ENCODE measurements at places on chromosomes 6 and 20.
A peak's percentile ranks its signal among the peaks of the same experiment; 100 is the strongest.

- ATAC-seq = no peak
These were observed 87.4 kb downstream of the ZHX3 start for GRCh38 chr20:41230136-41230535.

- no peak for ATAC-seq
These were observed 165.9 kb upstream of the KCNK16 start for GRCh38 chr6:39488255-39488879.

DNA sequence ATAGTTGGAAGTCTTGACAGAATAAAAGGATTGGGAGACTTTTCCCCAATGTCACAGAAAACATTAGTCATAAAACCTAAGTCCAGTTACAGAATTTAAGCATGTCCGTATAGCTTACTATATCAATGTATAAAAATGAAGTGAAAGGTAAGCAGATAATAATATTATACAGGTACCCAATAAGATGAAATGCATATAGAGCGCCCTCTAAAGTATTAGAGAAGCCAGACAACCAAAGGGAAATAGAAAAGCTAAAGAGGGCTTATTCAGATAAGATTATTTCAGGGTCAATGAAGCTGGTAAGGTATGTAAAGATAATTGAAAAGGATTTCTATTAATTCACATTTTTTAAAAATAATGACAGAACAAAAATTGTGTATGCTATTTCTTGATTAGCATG is 947.7 kb upstream of the MAP3K7 start:
- no peak for ATAC-seq

DNA sequence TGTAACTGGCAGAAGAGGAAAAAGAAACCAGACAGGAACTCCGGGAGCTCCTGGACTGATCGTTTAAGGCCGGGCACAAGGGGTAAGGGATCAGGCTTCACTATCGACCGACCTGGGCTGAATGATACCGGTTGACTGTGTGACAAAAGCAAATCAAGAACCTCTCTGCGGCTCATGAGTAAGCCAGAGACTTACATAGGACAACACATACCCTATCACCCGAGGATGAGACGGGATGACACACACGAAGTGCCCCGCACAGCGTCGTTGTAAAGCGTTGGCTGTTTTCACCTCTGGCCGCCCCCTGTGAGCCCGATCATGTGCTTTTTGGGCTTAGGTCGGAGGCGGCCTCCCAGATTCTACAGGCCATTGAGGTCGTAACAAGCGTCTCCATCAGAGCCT is 695 bp upstream of the TGIF2 start:
- ATAC-seq = no peak

- peak; percentile 79 for ATAC-seq
These were observed 42.6 kb upstream of the SPDEF start for GRCh38 chr6:34598712-34599111.

DNA sequence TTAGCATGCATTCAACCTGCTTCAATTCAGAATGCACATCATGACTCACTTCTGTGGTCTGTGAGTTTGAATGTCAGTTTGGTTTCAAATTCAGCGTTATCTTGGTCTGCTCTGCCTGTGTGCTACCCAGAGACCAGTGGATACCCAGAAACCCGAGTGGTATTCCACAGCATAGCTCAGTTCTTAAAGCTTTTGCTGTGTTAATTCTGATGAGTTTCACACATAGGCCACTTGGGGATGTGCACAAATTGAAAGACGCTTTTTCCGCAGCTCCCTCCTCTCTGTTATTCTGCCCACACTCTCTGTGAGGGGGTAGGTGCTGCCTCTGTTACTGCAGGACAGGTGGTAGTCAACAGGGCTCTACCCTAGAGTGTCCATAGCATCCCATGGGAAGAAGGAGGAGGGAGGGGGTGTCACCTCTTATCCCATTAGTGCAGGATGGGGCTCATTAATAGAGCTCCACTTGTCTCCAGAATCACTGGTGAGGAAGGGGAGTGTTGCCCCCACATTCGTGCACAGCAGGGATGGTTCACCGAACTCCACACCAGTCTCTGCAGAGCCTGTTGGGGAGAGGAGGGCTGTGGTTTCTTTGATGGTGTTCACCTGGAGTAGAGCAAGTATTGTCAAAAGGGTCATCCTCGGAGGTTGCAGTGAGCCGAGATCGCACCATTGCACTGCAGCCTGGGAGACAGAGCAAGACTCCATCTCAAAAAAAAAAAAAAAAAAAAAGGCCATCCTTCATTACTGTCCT is 29.2 kb upstream of the SDCBP2 start:
- no peak for ATAC-seq

DNA sequence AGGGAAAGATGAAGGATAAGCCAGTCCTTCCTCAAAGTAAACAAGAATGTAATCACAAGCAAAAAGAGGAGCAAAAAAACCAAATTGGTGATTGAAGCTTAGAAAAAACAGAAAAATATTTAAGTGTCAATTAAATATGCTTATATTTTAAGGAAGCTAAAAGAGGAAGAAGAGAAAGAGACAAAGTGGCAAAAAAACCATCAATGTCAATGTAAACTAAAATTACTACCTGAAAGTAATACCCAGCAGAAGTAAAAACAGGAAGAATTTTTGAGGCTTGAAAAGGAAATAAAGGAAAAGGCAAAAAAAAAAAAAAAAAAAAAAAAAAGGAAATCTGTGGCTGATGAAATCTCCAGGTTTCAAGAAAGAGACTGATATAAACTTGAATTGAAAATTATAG is 36.2 kb upstream of the OGFRL1 start:
- ATAC-seq = no peak

- ATAC-seq = no peak
These were observed 395.3 kb downstream of the PREX1 start for GRCh38 chr20:48432494-48432832.

DNA sequence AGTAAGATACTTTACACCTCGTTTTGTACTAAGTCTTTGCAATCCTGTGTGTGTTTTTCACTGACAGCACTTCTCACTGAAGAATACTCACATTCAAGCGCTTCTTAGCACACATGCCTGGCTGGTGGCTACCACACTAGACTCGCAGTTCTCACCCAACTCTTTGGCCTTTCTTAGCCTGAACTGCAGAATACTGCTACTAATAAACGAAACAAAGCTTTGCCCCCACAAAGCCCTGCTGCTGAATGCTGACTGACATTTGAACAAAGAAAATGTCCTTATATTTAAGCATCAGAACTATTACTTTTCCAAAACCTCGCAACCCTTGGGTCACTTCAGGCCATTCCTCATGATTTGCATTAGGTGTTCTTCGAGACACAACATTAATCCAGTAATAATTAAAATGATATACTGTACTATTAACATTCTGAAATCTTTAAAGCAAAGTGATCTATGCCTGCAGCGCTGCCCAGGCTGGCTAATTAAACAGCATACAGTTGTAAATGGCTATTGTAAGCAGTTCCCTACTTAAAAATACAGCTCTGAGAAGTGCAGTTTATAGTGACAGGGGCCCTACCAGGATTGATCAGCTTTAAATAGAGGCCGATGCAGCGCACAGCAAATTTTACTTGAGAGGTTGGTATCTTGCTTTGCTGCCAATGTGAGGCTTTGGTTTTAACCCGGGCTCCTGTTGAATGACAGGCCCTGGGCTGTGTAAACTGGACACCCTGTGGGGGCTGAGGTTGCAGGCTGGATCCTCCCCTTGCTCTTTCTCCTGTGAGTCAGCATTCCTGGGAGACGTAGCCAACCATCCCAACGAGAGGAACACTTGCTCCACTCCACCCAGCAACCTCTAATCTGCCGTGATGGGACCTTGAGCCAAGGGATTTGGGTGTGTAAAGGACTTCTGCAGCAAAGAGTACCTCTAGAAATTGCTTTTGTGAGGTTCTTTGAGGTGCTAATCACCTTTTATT is 899.0 kb downstream of the TFAP2A start:
- ATAC-seq = no peak

DNA sequence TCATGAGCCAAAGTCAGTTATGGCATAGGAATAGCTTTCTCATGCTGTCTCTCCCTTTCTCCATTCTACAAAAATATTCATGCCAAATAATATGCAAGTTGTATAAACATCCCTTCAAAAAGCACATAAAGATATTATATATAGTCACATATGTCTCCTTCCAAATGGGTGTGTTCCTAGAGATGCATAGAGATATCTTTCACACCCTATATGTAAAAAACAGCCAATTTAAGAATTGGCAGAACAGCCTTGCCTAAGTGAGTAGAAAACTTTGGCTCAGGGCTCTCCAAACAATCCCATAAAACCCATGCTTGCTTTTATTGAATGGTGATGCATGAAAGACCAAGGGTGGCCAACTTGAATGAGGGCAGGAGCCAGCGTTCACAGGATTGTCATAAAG is 274.7 kb upstream of the SUPT3H start:
- no peak for ATAC-seq

DNA sequence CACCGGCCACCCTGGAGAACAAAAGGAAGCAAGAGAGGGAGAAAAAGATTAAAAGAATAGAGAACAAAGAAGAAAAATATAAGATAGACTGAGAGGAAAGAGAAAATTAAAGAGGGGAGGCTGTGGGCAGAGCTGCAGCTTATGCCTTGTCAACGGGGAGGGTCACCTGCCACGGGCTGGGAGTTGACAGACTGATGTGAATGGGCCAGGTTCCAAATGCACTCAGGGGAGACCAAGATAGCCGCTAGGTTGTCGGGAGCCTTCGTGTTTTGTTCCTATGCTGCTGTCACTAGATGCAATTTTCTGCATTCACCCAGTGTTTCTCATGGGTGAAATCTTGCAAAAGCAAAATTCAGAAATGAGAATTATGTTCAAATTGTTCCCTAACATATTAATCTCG is 119.6 kb upstream of the MTHFD1L start:
- no peak for ATAC-seq

GRCh38 chr6:157711060-157711459 is 112.0 kb upstream of the SNX9 start:
- ATAC-seq = no peak

GRCh38 chr6:34358389-34358905 is 34.0 kb downstream of the NUDT3 start:
- ATAC-seq = no peak

DNA sequence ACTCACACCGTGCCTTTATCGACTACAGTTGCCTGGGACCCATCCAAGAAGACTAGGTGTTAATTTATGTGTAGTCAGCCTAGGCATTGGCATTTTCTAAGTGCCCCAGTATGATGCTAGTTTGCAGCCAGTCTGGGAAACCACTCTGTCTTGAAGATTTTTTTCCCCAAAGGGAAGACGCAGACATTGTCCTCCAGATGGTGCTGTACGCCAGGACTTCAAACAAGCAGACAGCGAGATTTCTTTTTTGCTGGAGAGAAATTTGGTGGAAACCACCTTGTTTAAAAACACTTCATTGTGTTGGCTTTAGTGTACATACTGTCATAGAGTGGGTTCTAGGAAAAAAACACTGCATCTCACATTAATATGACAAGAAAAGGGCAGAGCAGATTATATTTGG is 30.0 kb downstream of the ALDH5A1 start:
- ATAC-seq = no peak

DNA sequence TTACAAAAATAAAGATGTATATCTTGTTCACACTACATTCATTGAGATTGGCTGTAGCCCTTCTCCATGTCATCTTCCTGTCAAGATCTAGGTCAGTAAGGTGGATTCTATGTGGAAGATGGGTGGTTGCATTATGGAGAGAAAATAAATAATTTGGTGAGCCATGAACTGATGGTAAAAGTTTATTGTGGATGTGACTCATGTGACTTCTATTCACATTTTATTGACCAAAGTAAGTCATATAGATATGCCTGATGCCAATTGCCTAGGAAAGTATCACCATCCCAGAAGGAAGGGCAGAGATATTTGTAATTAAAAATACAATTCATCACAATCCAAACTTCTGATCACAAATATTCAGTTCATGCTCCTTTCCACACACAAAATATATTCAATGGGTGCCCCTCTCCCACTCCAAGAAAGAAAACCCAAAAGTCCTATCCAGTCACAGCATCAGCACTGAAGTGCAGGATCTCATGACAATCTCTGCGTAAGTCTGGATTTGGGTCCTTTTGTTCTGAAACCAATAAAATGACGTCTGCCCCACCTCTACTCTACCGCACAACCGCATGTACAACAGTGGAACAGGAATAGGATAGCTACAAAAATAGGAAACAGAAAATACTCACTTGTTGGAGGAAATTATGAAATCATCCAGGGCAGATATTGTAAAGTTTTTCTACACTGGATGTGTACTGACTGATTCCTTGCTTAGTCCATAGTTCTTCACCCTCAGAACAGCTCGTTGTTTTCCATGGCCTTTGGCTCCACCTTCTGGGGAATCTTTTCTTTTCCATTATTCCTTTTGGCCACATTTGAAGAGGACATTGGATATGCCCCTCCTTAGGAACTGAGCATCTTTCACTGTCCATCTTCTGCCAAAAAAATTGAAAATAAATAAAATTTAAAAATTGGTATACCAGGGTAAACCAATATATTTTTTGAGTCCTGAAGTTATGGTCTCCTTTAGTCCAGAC is 16.1 kb upstream of the SLC17A3 start:
- peak; percentile 43 for ATAC-seq

- ATAC-seq = no peak
These were observed 75.7 kb upstream of the JARID2 start for GRCh38 chr6:15170126-15170525.

- ATAC-seq = peak; percentile 31
These were observed 32.3 kb upstream of the SCUBE3 start for GRCh38 chr6:35181308-35181932.

- no peak for ATAC-seq
These were observed 157.0 kb downstream of the ADGRG6 start for GRCh38 chr6:142458836-142459235.

- ATAC-seq = no peak
These were observed 89.0 kb upstream of the CDH4 start for GRCh38 chr20:61163031-61163430.

DNA sequence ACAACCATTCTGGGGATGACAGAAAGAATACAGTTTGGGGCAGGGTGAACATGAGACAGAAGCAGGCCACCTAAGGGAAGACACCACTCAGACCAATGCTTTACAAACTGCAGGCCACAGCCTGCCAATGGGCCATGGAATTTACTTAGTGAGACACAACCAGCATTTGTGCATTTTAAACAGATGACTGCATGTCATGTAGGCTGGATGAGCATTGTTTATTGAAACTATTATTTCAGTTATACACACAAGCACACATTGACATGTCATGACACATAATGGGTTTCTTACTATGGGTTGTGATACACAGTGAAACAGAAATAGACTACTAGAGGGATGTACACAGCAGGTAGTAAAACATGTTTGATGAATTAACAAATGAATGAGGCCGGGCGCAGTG is 8.0 kb downstream of the PGM3 start:
- ATAC-seq = no peak

DNA sequence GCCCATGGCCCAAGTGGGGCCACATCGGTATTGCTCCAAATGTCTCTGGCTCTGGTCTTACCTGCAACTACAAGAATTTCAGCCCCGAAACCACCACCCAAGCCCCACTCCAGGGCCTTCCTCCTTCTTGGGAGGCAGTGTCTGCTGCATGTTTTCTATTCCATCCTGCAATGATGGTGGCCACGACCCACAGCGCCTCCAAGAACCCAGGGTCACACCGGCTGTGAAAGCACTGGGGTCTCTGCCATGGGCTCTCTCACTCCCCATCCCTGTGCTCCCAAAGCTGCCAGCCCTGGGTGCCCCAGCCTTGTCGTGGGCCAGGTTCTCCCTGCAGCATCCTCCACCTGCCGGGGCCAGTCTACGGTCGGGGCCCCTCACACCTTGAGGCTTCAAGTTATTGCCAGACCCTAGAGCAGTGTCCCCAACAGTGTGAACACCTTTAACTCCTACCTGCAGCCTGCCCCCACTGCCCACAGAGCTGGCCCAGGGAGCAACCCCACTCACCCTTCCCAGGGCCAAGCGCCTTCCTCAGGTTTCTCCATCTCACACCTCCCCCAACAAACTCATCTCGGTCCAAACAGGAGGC is 115.4 kb downstream of the JPH2 start:
- no peak for ATAC-seq

Data from gastroesophageal sphincter (tissue), 4 donors.